ENCODE measurements at places on chromosomes 6 and 20.
A peak's percentile ranks its signal among the peaks of the same experiment; 100 is the strongest.

GRCh38 chr20:53098621-53099020 lies 126.5 kb downstream of the TSHZ2 start:
- DNase-seq = no peak

- no peak for DNase-seq
Observed at GRCh38 chr6:125262016-125263013, 39.5 kb downstream of the HDDC2 start.

GRCh38 chr20:32685541-32686529 lies 12.1 kb upstream of the C20orf203 start:
- peak; percentile 90 for DNase-seq

GRCh38 chr6:149395185-149395584 lies 4.9 kb upstream of the SUMO4 start:
- DNase-seq = no peak

DNA sequence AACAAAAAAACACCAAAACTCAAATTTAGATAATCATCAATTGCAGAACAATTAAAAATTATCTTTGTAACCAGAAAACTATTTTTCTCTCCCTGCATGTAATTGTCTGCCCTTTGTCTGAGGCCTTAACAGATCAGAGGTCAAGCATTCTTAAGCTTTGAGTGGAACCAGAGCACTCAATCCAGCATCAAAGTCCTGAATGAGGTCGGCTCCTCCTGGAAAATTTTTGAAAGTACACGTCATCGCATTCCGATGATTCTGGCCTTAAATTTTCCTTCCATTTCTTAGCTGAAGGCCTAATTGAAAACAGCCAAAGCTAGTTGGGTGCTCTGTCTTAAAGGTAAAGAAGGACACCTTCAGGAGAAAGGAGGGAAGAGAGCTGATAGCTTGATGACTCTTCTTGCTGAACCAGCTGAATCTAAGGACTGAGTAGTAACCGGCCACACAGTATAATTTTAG lies 510.2 kb upstream of the SULF2 start:
- peak; percentile 61 for DNase-seq

GRCh38 chr6:150458579-150458978 lies 89.8 kb downstream of the IYD start:
- DNase-seq = no peak

GRCh38 chr20:19975436-19975799 lies 41.7 kb upstream of the NAA20 start:
- DNase-seq = no peak

DNA sequence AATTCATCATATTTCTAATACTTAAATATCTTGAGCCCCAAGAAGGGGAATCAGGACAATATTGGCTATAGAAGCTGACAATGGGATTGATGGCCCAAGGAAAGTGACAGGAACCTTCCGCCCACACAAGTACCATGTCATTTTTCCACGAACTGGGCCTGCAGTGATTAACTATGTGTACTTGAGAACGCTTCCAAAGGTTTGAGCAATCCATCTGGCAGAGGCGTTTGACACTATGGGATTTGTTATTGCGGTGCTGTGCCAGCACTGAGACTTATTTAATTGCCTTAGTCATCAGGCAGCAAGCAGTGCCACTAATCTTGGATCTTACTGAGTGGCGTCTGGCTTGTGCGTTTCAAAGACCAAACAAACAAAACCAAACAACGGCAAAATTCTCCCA lies 135.6 kb upstream of the UST start:
- no peak for DNase-seq

GRCh38 chr6:2412731-2413130 lies 167.3 kb upstream of the GMDS start:
- DNase-seq = no peak

GRCh38 chr6:159800141-159800865 lies at the start of gene PNLDC1:
PNLDC1 (plus strand) TSS chr6:159800276; CDS start chr6:159800308, 32 bp downstream.
- DNase-seq = no peak

DNA sequence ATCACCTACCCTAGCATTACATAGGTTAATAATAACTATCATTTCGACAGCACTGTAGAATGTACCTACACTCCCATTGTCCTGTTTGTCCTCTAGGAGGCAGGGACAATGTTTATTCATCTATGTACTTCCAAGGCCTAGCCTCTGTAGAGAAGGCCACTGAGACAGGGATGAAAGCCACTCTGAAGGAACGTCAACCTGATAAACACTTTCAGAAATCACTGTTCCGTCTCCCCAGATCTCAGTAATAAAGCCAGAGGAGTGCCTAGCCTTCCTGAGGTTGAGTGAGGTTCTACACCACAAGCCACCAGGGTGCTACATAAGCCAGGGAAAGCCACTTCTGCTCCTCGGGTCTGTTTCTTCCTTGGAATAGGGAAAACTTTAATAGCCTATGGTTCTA lies 44.8 kb downstream of the POPDC3 start:
- DNase-seq = no peak

- DNase-seq = no peak
Observed at GRCh38 chr6:20061952-20062351, 150.3 kb downstream of the MBOAT1 start.

- DNase-seq = no peak
Observed at GRCh38 chr6:54680531-54680930, 166.0 kb upstream of the FAM83B start.

GRCh38 chr20:44008806-44009678 lies 94.4 kb downstream of the TOX2 start:
- DNase-seq = no peak

GRCh38 chr6:118787724-118788423 lies 106.1 kb upstream of the ASF1A start:
- peak; percentile 50 for DNase-seq

DNA sequence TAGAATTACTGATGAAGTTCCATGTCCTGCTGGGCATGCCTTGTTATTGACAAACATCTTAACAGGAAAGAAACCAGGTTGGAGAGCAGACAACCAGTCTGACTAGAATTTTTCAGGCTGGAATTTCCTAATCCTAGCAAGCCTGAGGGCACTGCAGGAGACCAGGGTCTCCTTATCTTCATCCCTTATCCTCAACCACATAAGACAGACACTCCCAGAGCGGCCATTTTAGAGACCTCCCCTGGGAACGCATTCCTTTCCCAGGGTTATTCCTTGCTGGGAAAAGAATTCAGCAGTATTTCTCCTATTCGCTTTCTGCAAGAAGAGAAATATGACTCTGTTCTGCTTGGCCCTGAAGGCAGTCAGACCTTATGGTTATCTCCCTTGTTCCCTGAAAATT lies 803.7 kb downstream of the GRIK2 start:
- DNase-seq = no peak

- peak; percentile 40 for DNase-seq
Observed at GRCh38 chr6:108874470-108875160, 26.4 kb downstream of the ARMC2 start.

DNA sequence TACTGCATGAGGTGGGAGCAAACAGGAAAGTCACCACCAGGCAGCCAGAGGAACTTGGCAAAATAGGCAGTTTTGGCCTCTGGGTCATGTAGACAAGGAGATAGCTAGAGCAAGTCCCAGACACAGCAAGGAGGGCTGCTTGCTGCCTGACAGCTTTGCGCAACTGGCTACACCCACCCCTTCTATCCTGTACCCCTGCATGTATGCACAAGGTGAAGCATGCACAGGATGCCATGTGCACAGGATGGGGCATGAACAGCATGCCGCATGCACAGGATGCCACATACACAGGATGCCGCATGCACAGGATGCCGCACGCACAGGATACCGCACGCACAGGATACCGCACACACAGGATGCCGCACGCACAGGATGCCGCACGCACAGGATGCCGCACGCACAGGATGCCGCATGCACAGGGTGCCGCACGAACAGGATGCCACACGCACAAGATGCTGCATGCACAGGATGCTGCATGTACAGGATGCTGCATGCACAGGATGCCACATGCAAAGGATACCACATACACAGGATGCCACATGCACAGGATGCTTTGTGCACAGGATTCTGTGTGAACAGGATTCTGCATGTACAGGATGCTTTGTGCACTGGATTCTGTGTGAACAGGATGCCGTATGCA lies 104.9 kb upstream of the IYD start:
- DNase-seq = no peak

- peak; percentile 56 for DNase-seq
Observed at GRCh38 chr6:57021086-57021720, 25.3 kb upstream of the KIAA1586 start.

DNA sequence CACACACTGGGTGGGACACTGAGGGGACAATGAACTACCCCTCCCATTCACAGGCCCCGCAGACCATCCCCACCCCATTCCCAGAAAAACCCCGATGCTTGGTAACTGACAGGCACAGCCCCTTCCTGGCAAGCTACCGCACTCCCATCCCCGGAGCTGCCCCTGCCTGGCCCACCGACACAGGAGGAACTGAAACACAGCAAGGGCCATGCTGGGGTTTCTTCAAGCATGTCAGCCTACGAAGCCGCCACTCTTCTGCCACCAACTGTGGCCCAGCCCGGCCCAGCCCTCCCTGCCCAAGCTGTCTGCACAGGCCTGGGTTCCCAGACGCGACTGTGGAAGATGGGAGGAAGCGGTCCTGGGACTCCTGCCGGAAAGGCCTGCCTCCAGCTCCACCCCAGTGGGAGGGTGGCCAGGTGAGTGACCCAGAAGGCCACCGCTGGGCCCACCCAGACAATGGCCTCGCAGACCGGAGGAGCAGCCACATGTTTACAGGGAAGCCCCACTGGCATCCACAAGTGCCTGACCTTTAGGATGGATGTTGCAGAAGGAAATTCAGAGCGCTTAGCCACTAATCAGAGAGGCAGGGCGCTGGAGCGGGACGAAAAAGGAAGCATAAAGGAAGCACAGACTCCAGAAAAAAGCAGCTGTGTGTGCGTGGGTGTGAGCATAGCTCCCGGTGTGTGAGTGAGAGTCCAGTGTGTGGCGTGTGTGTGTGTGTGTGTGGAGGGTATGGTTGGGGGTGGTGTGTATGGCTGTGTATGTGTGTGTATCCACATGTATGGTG lies 91.6 kb downstream of the PRND start:
- DNase-seq = no peak

- DNase-seq = no peak
Observed at GRCh38 chr6:33949877-33950435, 146.2 kb upstream of the MLN start.

DNA sequence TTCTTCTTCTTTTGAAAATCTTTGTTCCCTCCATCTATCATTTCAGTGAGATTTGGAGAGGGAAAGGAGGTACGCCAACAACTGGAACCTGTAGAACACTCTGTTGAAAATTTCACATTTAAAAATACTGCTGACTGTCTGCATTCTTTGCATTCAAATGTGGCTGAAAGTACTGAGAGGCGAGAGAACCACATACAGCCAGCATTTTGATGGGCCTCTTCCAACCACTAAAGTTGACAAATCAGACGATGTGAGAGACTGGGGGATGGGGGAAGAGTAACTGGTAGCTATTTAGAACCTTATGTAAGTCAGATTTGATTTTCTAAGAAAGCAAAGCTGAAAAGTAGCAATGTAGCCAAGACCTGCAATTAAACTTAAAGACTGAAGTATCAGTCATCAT lies 77.5 kb downstream of the FKBP5 start:
- peak; percentile 55 for DNase-seq

- DNase-seq = no peak
Observed at GRCh38 chr6:90462102-90462501, 124.8 kb downstream of the MAP3K7 start.

- DNase-seq = no peak
Observed at GRCh38 chr6:83199173-83199862, 6.2 kb downstream of the RWDD2A start.

DNA sequence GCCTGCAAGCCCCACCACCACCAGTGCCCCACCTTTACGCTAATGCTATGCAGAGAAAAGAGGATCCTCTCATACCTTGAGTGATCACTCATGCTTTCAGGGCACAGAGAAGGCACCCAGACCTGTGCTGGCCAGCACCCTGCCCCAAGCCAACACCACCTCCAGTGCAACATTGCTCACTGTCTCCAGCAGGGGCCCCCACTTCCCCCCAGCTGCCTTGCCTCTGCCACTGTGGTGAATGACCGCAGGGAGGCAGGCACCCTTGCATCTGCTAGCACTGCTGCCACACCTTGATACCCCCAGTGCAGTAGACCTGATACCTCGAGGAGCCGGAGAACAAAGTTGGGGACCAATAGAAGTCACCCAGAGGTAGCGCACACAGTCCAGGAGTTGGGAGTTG lies 139.2 kb upstream of the PLN start:
- DNase-seq = no peak

- no peak for DNase-seq
Observed at GRCh38 chr20:6012179-6012578, 41.7 kb downstream of the LRRN4 start.

All from lung (tissue), 17 donors.